ENCODE measurements at places on chromosomes 12 and 14. TPM values are rescaled to one million over a fixed set of nuclear protein-coding genes. Genes with fewer than 3 reads are reported as not detected.

UNC79 gene
- total RNA-seq = 2.1 TPM

DEPDC4 gene
- total RNA-seq = 8.3 TPM

- no peak for DNase-seq
These were observed 135.9 kb downstream of the TMEM30B start for GRCh38 chr14:61145034-61145902.

- DNase-seq = no peak
These were observed 25.9 kb upstream of the WNK1 start for GRCh38 chr12:726281-727140.

DNA sequence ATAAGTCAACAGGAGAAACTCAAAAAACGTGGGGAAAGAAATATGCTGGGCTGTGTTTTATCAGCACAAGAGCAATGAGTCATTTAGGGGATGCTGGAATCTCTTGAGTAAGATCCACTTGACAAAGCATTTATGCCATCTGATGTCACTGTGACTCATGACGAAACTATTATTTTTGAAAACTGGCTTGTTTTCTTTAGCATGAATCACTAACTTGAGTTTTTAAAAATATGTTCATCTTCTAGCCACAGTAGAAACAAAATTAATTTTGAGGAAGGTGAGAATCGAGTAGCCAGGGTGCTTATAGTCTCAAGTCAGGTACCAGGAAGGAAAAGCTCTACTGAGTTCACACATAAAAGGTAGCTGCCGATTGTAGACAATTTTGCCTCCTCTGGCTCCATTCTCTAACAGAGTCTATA is 456.2 kb upstream of the MGAT4C start:
- DNase-seq = no peak

DNA sequence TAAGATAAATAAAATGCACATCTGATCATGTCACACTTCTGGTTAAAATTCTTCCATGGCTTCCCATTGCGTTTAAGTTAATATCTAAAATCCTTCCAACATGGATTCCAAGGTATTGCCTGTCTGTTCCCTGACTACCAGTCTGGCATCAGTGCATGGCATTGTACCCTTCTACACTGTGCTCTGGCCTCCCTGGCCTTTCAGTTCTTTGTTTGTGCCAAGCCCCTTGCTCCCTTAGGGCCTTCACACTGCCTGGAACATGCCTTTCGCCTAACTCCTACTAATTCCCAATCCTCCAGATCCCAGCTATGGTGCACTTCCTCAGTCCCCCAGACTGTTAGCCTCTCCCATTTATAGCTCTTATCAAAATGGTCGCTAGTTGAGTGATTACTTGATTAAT is 6.3 kb downstream of the CIPC start:
- DNase-seq = no peak

All from neural progenitor cell (in vitro differentiated cells).